CD8-positive, alpha-beta memory T cell (primary cell): ENCODE measurements at places on chromosomes 12 and 14. TPM values are rescaled to one million over a fixed set of nuclear protein-coding genes. Genes with fewer than 3 reads are reported as not detected.

DNA sequence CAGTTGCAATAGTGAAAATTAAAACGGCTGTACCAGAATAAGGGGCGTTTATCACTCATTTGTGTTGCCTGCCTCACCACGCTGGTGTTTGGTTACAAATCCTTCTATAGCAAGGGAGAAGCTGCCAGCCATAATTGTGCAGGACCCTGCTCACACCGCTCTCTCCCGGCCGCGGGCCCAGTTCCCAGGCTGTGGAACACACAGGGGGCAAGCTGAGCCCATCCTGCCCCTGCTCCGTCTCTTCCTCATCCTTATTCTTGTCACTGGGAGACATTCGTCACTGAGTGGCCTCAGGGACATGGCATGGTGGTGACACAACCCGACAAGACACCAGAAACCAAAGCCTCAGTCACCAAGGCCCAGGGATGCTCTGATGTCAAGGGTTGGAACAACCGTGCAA lies 116.3 kb upstream of the FKBP4 start:
- no peak for DNase-seq

- DNase-seq, result no peak
These were observed 36.5 kb downstream of the FOS start for GRCh38 chr14:75315144-75315543.

GRCh38 chr12:19520646-19521415 lies 81.5 kb downstream of the AEBP2 start:
- DNase-seq, result no peak

The OR11H7 gene
- not detected for polyA plus RNA-seq
